ENCODE measurements at places on chromosomes 11 and 22. TPM values are rescaled to one million over a fixed set of nuclear protein-coding genes. Genes with fewer than 3 reads are reported as not detected.
A peak's percentile ranks its signal among the peaks of the same experiment; 100 is the strongest.

- peak; percentile 22 for DNase-seq
These were observed 1.2 kb downstream of the CAPRIN1 start for GRCh38 chr11:34052608-34053160.

Gene MS4A4E
- 2.0 TPM for polyA plus RNA-seq

GRCh38 chr11:114482114-114482513, 42.8 kb downstream of the REXO2 start:
- no peak for DNase-seq

DNA sequence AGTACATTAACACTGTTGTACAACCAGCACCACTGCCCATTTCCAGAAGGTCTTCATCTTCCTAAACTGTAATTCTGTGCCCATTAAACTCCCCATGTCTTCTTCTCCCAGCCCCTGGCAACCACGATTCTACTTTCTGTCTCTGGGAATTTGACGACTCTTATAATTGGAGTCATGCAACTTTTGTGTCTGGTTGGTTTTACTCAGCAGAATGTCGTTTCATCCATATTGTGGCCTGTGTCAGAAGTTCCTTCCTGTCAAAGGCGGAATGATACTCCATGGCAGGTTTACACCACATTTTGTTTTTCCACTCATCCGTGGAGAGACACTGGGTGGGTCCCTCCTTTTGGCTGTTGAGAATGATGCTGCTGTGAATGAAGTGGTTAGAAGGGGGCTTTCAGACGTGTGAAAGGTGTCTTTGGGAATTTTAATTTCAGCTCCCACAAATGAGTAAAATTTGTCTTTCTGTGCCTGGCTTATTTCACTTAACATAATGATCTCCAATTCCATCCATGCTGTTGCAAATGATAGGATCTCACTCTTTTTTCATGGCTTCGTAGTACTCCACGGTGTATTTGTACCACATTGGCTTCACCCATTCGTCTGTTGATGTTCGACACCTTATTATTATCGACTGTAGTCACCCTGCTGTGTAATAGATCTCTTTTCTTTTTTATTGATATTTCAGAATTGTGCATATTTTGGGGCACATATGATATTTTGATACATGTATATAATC, 86.1 kb upstream of the SEPTIN5 start:
- DNase-seq = no peak

- peak; percentile 0 for DNase-seq
These were observed 284.0 kb downstream of the LRRC4C start for GRCh38 chr11:41175304-41175972.

DNA sequence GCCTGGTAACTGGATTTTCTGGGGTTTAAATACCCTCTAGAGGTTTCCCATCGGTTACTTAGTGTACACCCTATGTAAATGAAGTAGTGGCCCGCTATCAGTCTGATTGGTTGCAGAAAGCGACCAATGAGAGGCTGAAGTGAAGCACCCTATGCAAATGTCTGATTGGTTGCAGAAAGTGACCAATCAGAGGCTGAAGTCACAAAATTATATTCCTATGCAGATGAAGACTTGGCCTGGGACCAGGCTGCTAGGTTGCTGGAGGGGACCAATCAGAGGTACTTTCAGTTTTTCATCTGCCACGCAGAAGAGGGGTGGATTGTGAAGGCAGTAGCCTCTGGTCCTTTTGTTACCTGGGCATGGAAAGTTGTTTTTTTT, 134.8 kb downstream of the TBC1D22A start:
- no peak for DNase-seq

- no peak for DNase-seq
These were observed 71.8 kb downstream of the CTTN start for GRCh38 chr11:70470127-70470526.

Gene SUSD2
- 0.85 TPM for polyA plus RNA-seq

Gene SLC37A4
- 10.2 TPM for polyA plus RNA-seq

DNA sequence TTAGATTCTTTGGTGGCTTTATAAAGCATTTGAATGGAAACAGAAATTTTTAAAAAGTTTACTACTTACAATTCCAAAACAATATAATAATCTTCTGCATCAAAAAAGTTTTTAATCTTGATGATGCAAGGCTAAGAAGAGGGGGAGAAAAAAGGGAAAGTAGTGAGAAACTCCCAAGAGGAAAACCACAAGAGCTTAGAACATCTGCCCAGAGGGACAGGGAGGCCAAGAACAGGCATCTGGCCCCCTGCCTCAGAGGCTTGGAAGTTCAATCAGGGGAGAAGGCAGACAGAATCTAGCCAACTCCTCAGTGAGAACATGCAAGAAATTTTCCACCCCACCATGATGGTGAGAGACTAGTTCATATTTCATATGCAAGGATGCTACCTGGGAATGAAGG, 23.8 kb upstream of the TTC28 start:
- no peak for DNase-seq

Gene PGM2L1
- polyA plus RNA-seq = 4.6 TPM

DNA sequence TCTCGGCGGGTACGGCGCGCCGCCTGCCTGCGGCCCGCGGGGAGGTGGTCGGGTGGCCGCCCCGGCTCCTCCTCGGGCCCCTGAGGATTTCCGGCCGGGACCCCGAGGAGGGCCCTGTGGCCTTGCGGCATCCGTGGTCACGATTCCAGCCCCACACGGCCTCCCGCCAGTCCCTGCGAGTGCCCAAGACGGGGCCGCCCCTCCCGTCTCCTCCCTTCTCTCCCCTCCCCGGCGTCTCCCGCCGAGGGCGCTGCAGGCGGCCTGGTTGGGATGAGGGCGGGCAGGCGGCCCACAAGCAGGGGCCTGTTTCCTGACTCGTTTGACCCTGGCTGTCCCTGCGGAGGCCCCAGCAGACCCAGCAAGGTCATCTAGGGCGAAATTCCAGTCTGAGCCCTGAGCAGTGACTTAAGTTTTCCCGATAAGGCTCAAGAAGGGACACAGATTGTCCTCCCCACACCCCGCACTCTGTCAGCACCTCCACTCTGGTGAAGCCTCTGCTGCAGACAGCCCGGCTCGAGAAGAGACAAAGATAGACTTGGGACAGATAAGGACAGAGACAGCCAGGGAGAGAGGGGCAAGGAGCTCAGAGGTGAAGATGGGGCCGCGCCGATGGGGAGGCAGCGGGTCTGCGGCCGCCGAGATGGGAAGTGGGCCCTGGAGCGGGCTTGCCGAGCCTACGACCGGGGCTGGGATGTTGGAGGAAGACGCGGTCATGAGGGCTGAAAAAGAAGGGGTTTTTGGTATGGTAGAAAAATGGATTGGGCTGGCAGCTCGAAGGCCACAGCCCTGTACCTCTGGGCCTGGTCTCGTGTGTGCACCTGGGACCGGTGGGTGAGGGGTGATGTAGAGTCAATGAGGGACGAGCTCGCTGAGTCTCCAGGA, 95.0 kb downstream of the SWAP70 start:
- DNase-seq = peak; percentile 77

DNA sequence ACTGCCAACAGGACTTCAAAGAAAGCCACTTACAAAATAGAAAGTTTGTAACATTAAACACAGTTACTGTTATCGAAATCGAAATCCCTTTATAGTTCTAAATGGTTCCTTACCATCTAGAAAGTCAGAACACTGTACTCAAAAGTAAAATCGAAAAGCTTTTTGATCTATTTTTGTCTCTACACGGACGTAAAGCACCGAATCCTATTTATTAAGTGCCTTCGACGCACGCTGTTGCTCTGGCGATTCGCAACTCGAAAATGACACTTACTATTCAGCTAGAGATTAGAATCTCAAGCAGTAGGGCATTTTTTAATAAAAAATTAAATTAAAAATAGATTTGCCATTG, 78.3 kb downstream of the LARGE1 start:
- DNase-seq = no peak

DNA sequence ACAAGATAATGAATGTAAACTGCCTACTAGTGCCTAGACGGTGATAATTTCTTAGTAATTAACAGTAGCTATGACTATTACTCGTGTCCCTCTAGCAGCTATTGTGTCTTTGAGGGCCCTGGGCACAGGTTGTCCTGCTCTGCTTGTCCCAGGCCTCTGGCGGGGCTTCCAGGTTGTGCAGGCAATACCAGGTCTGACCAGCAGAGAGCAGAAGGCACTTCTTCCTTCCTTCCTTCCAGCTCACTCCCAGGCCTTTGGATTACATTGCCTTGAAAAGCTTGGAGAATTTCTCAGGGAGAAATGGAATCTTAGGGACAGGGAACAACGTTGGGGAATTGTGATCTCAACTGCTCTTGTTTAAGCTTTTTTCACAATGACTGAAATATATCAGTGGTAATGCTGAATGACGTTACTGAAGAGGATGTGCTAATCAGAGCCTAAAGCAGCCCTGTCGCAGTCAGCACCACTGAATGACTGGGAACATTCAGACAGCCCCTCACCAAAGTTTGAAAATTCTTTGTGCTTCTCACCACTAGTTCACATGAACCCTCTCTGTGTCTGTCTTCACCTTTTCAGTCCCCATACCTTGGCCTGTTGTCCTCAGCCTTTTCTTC, 8.4 kb upstream of the CCKBR start:
- peak; percentile 64 for DNase-seq

DNA sequence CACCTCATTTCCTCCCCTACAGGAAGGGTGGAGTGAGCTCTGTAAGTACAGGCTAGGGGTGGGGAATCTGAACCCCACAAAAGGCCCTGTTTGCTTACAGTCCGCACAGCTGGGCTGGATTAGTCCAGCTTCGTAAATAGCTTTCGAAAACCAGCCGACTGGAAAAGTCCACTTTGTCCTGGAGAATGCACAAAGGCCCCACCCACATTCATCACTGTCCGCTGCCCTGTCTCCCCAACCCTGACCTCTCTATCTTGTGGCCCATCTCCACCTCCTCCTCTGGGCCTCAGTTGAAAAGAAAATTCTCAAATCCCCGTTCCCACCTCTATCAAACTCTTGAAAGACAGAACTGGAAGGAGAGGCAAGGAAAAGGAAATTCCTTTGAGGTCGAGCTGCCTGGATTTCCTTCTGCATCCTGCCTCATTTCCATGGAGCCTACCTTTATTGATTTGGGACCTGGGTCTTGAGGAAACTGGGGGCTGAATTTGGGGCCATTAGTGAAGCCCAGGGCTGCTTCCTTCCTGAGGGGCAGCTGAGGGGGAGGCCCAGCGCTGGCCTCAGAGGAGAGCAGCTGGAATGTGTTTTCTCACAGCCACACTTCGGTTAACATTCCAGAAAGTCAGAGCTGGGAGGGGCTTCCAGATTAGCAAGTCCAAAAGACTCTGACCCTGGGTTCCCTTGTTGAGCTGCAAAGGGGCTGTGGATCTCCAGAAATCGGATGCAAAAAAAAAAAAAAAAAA, 147.6 kb downstream of the FBXO7 start:
- peak; percentile 82 for DNase-seq

Gene KCTD17
- polyA plus RNA-seq = 15.3 TPM

- no peak for DNase-seq
These were observed 83.9 kb downstream of the NCAM1 start for GRCh38 chr11:113045146-113045545.

Gene RASD2
- 25.4 TPM for polyA plus RNA-seq

Gene RPUSD4
- polyA plus RNA-seq = 50.6 TPM

Gene LYVE1
- 55.4 TPM for polyA plus RNA-seq

Gene CNIH2
- 3.2 TPM for polyA plus RNA-seq

GRCh38 chr11:11605821-11606450, 15.9 kb downstream of the GALNT18 start:
- no peak for DNase-seq

DNA sequence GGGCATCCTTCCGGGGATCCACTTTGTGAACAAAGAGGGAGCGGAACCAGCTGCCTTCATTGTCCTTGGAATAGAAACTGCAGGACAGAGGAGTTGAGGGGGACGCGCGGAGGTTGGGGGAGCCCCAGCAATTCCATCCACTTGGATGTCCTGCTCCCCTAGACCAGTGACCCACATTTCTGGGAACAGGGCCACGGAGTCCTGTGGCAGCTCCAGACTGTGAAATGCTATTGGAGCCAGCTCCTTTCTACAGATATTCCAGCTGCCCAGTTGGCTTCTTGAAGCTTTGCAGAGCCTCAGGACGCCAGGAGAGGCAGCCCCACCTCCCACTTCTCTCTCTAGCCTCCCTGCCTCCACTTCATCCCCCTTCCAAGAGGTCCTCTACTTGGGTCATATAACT, 10.5 kb downstream of the NIPSNAP1 start:
- DNase-seq = no peak

GRCh38 chr22:44192098-44192815, 11.5 kb downstream of the PARVG start:
- no peak for DNase-seq

Gene MRE11
- polyA plus RNA-seq = 11.5 TPM

DNA sequence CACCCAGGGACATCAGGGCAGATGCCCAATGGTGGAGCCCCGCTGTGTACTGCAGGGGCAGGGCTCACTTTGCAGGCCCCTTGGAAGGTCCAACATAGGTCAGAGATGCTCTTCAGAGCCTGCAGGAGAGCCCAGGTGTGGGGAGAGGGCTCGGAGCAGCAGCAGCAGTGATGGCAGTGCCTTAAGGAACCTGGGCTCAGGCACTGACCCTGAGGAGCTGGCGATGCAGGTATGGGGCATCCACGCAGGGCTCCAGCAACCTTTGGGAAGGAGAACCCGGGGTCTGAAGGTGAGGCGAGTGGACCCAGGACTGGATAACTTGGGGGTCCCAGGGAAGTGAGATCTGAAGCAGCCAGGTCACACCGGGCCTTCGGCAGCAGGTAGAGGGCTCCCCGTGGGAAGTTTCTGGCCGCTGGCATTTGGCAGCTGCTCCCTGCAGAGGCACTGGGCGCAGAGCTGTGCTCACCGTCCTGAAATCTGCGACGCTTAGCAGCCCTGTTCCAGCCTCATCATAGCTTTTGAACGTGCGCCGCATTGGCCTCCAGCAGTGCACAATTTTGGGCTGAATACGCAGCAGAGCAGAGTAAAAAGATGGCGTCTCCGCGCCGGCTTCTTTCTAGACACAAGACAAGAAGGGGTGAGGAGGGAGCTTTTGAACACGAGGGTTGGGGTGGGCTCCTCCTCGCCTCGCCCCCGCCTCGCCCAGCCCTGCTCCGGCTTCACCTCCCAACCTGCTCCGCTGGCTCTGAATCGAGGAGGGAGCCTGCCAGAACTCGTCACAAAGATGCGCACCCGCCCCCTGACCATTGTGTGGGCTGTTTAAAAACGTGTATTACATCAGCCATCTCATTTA, 118.8 kb downstream of the MPPED1 start:
- no peak for DNase-seq

GRCh38 chr11:119054418-119054817, 2.6 kb downstream of the HYOU1 start:
- no peak for DNase-seq

Gene OR5A1
- polyA plus RNA-seq = not detected

GRCh38 chr11:104881117-104881794, 17.0 kb downstream of the CASP12 start:
- DNase-seq = no peak

- DNase-seq = no peak
These were observed 63.4 kb downstream of the SMIM38 start for GRCh38 chr11:69218946-69219720.

All from hindlimb muscle (tissue), 1 donor.